Left lobe of liver (tissue), 2 donors: ENCODE measurements at places on chromosomes 5 and 9.

GRCh38 chr9:99811598-99812383 is 9.9 kb upstream of the NR4A3 start:
- DNase-seq, result no peak

- DNase-seq, result no peak
These were observed 179.3 kb downstream of the CTNND2 start for GRCh38 chr5:11724940-11725339.

DNA sequence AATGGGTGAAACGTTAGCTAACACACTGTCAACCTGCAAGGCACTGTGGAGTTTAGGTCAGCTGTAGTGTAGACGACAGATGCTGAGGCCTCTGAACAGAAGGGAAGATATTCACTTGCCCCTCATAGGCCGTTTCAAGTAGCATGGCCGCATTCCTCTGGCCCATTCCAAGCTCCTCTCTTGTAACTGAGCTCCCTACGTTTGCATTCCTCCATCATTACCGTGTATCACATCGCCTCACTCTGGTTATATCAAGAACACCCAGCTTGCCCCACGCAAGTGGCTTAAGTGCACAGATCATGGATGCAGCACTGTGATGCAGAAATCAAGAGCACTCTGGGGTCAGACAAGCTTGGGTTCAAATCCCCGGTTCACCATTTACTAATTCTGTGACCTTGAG is 43.3 kb downstream of the PRELID2 start:
- no peak for DNase-seq

DNA sequence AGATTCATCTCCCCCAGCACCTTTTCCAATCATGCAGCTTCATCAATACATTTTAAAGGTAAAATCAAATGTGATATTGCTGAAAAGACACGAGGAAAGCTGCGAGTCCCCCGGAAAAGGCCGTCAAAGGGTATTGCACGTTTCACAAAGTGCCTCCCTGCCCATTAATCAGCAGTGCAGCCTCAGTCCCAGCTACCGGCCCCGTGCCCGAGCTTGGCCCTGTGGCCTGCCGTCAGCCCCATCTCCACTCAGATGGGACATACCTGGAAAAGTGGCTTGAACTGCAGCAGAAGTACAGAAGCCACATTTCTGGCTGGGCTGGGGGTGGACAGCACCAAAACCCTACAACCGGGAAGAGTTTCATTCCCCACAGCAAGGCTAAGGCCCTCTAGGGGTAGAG is 39.9 kb upstream of the EQTN start:
- DNase-seq, result no peak

DNA sequence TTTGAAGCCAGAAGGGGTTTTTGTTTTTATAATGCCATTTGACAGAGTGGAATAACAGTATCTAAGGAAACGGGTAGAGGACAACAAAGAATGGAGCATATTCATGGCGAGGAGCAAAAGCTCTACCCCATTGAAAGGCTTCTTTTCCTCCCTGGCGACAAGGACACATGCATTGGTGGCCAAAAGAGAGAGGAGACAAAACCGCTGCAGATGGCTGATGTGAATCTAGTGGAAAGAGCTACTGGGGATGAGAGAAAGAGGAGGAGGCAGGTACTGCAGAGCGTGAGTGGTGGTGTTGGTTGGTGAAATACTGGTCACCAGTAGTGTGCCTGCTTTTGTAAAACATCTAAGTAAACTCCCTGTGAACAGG is 491 bp downstream of the APC start:
- no peak for DNase-seq

- DNase-seq, result no peak
These were observed 52.7 kb downstream of the PLK2 start for GRCh38 chr5:58407042-58407719.

GRCh38 chr9:4927043-4927471 is 58.0 kb upstream of the JAK2 start:
- no peak for DNase-seq

DNA sequence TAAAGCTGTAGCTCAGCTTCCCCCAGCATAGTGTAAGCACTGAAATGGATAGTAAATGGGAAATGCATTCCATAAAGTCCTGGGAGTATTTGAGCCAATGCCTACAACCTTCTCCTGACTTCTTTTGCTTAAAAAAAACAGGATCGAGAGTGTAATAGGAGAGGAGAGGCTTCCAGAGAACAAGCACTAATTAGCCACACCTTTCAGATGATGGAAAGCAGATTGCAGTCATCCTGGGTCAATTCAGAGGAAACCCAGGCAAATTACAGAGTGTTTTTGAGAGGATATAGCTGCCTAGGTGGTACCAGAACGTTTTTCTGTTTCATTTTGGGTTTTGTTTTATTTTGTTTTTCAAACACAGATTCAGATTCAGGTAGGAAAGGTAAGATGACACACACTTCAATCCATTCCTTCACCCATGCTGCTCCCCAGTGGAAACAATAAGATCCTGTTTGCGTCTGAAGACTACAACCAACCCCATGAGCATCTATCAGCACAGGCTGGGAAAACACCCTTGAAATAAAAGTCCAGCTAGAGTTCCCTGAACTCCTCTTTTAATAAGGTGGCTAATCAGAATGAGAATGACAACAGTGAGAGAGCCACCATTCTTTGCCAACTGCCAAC is 95.6 kb downstream of the RFK start:
- DNase-seq, result no peak

DNA sequence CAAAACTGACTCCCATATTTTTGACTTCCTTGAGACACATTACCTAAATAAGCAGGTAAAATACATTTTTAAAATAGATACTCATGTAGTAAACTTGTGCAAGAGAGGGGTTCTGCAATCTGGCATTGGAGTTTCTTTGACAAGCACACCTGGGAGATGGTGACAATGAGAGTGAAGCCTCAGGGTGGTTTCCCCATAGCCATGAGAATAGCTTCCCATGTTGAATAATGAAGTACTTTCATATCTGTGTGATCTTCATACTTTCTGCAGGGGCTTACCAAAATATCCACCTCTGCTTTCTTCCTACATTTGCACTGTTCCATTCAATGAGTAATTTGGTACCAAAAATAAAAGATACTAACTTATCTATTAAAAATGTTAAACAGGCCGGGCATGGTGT is 44.7 kb upstream of the VCAN start:
- DNase-seq, result no peak

- DNase-seq, result no peak
These were observed 175.2 kb downstream of the GAS1 start for GRCh38 chr9:86771941-86772634.

DNA sequence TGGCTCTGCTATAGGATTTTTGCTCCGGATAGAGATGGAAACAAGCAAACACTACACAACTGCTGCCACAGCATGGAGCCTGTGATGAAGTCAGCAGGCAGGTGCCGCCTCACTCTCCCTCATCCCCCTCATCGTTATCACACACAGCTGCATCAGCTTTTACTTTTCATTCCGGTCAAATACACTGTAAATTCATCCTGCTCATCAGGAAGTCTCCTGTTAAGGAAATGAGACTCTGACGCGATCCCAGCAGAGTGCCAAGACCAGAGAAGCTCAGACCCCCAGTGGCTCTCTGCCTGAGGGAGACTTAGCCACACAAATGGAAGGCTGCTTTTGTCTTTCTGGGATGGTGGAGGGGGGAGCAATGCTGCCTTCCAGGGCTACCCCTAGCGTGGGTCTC is 270.2 kb downstream of the ELAVL2 start:
- DNase-seq, result no peak

DNA sequence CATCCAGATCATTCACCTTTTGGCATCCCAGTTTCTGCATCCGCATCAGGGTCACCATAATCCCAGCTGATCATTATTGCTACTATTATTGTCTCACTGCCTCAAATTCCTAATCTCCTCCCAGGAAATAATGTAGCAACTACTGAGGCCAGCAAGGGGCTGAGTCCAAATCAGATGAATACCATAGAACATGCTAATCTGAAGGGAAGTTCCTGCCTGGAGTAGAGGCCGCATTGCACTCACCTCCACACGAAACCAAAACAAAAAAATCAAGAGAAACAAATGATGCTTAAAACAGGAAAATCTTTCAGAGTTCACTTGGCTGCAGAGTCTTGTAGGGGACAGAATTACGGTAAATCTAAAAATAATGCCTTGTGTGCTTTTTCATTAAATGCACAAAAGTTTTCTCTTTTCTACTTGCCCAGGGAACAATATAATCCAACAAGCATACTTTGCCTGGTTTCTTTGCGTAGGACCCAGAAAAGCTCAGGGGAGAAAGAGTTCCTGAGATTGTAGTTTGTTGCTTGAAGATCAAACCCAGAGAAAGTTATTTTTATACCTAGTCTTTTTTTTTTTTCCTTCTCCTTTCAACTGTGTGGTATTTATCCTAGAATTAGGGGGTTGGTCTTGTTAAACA is 87.7 kb upstream of the KLF4 start:
- no peak for DNase-seq

- no peak for DNase-seq
These were observed 16.0 kb downstream of the TERT start for GRCh38 chr5:1278656-1279442.

- DNase-seq, result no peak
These were observed 140.3 kb downstream of the LHFPL2 start for GRCh38 chr5:78508186-78508765.

DNA sequence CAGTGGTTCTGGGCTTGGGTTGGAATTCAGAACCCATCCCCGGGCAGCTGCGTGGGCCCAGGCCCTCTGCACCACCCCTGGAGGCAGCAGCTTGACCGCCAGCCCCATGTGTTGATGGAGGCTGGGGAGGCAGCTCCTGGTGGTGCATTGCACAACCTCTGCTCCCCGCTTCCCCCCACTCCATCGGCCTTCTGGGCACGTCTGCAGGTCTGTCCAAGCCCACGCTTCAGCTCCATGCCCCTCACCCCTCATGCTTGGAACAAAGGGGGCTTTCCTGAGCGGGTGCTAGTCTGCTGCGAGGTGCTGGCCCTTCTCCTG is 1.4 kb downstream of the NCS1 start:
- no peak for DNase-seq

GRCh38 chr9:136088481-136088938 is 6.6 kb downstream of the NACC2 start:
- DNase-seq, result no peak

GRCh38 chr5:35248843-35249780 is 18.8 kb upstream of the PRLR start:
- no peak for DNase-seq

DNA sequence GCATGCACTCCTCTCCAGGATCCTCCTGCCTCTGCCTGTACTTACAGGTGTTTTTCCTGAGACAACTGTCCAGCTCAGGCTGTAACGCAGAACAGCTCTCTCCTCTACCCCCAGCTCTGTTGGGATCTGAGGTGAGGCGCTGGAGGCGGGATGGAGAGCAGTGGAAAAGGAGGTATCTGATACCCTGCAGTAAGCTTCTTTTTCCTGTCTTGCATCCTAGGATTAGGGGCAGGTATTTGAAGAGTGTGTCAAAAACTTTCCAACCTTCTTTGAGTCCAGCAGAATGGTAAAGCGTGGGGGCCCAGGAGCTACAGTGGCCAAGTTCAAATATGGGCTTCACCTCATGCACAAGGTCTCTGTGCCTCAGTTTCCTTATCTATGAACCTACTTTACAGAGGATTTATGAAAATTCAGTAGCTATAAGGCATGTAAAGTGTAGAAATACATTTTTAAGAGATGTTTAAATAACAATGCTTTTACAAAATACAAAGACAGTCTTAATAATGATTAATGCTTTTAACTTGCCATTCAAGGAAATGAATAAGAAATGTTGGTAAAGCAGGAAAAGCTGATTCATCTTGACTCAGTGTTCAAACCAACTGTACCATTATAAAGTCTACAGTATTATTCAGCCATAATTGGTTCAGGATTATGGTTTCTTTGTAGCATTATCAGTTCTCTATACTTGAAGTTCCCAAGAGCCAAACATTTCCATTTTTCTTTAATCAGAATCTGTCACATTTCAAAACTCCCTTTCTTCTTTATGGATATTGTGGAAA is 26.1 kb downstream of the MAP1B start:
- no peak for DNase-seq

DNA sequence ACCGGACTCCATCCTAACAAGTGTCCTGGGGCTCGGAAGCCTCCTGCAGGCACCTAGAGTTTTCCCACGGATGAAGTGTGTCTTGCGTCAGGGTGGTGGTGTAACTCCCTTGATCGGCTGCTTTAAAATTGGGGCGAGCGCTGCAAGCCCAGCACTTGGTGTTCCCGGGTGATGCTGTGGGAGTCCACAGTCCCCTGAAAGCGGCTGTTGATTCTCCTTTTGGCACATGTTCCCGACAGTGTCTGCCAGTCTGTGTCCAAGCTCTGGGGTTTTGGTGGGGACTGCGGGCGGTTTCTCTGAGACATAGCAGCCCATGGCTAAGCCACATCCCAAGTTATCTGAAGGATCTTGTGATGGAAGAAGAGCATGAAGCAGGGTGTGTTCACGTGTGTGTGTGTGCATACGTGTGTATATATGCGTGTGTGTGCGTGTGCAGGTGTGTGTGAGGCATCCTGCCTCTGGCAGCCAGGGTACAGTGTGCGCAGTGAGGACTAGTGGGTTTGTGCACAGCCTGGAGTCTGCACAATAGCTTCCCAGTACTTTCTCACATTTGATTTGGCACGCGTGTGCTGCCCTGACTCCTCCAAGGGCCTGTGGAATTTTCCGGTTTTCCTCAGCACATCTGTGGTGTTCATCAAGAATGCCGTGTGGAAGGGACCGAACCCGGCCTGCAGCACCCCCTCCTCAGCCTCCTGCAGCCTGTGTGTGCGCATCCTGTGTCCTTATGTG is 16.9 kb downstream of the SLC25A48 start:
- DNase-seq, result no peak

- DNase-seq, result no peak
These were observed 170.6 kb downstream of the MCTP1 start for GRCh38 chr5:95114305-95114704.

DNA sequence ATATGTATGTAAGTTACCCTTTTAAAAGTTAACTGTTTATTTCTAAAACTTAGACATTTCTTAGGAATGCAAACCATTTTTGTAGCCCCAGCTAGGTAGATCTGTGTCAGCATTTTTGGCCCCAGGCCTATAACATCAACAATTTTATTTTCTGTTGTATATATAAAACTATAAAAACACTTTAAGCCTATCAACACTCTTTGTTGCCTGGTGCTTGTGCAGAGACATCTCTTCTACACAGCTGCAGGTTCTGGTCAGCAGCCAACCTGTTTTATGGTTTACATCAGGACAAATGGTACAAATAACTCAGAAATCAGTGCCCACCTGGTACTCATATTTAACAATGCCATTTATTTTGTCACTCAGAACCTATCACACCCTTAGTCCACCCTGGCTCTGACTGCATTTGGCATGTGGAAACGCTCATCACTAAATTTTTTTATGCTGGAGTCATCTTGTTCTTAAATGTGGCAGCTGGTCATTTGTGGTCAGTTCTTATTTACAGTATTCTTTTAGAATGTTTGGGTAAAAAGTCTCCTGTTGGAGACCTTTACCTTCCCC is 173.4 kb downstream of the DNAH5 start:
- DNase-seq, result no peak

- no peak for DNase-seq
These were observed 93.9 kb downstream of the YTHDC2 start for GRCh38 chr5:113607361-113607760.

GRCh38 chr5:11075035-11075805 is 314.2 kb upstream of the DAP start:
- DNase-seq, result no peak

DNA sequence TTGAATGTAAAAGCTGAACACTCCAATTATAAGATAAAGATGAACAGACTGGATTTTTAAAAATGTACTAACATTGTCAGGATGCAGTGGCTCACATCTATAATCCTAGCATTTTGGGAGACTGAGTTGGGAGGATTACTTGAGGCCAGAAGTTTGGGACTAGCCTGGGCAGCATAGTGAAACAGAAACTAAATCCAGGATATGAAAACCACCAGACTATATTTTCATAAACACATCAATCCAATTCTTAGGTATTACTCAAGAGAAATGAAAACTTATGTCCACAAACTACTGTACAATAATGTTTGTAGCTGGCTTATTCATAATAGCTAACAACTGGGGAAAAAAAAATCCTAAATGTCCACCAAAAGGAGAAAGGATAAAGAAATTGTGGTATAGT is 26.8 kb upstream of the NAA35 start:
- DNase-seq, result no peak
